Fibroblast of skin of abdomen (primary cell): ENCODE measurements at places on chromosomes 3 and 15.

GRCh38 chr3:120163026-120163425 lies 68.8 kb upstream of the GSK3B start:
- DNase-seq: no peak

DNA sequence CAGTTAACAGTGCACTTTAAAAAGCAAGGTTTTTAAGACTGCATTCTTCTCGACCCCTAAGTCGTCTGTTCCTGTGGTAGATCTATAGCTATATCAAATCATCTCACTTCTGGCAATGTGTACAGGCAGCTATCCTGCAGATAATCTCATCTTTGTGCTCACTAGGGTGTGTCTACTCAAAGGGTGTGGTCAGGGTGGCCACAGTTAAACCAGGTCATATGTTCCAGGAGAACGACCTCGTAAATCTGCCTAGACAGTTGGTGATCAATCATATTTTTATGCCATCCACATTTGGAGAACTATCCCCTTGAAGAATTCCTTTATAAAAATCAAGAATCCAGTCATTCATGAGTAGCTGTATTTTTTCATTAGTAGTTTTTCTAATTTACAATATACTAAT lies 3.0 kb downstream of the VEPH1 start:
- no peak for DNase-seq

- no peak for DNase-seq
These were observed 359.6 kb upstream of the DPPA4 start for GRCh38 chr3:109696932-109697331.

GRCh38 chr15:67501177-67501835 lies 19.6 kb upstream of the C15orf61 start:
- peak; percentile 34 for DNase-seq

DNA sequence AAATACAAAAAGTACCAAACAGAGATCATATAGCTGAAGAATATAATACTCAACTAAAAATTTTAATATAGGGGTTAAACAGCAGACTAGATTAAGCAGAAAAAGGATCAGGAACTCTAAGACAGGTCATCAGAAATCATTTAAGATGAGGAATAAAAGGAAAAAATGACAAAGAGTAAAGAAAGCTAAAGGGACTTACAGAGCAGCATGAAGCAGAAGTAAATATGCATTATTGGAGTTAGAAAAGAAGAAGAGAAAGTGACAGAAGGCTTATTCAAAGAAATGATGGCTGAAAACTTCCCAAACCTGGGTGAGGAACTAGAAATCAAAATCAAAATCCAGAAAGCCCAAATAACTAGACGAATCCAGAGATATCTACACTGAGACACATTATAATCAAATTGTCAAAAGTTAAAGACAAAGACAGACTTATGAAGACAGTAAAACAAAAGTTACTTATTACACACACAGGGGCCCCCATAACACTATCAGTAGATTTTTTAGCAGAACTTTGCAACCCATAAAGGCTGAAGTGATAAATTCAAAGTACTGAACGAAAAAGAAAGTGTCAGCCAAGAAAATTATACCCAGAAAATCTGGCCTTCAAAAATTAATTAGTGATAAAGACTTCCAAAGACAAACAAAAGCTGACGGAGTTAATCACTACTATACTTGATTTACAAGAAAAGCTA lies 95.6 kb downstream of the SCAPER start:
- no peak for DNase-seq

DNA sequence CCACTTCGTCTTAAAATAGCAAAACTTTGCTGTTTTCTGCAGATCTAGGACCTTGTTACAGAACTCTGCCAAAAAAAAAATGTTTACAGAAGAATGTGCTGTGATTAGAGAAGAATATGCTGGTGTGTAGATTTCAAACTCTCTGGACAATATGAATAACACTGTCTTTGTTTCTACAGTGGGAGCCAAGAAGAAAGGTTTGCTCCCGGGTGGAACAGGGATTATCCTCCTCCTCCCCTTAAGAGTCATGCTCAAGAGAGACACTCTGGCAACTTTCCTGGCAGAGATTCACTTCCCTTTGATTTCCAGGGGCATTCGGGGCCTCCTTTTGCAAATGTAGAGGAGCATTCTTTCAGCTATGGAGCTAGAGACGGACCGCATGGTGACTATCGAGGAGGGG lies 27.3 kb downstream of the RBM6 start:
- DNase-seq: no peak

GRCh38 chr3:28053759-28054158 lies 187.7 kb upstream of the CMC1 start:
- DNase-seq: peak; percentile 77

DNA sequence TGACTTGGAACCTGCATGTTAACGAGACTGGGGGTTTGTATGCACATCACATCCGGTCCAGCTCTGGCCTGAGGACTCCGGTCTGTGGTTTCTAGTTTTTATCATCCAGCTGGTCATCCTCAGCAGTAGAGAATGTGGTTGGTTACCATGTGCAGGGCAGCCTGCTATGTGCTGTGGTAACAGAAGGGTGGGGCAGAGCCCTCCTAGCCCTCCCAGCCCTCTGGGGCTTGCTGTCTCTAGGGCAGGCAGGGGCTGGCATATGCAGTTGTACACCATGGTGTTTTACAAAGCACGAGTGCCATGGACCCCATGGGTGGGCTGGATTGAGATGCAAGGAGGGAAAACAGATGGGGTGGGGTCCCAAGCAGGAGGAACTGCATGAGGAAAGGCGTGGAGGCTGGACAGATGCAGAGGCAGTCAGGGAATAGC lies 70.2 kb downstream of the APBA2 start:
- no peak for DNase-seq

- DNase-seq: peak; percentile 95
These were observed at the start of gene PDIA5 for GRCh38 chr3:123066896-123067688. Gene PDIA5, plus strand, starts transcription at chr3:123067025. Its CDS starts 140 bp downstream, at chr3:123067165.

- DNase-seq: no peak
These were observed 64.8 kb upstream of the SATB1 start for GRCh38 chr3:18489939-18490338.
